HS-5 (cell line): ENCODE measurements at places on chromosomes 1 and 21.

DNA sequence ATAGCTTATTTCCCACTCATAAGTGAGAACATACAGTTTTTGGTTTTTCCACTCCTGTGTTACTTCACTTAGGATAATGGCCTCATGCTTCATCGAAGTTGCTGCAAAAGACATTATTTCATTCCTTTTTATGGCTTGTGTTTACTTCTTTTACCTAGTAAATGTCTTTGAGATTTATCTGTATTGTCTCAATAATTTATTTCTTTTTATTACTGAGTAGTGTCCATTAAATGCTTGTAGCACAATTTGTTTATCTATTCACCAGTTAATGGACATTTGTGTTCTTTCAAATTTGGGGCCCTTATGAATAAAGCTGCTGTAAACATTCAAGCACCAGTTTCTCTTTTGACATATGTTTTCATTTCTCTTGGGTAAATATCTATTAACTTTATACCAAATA, 86.0 kb downstream of the UCHL5 start:
- DNase-seq, result no peak

DNA sequence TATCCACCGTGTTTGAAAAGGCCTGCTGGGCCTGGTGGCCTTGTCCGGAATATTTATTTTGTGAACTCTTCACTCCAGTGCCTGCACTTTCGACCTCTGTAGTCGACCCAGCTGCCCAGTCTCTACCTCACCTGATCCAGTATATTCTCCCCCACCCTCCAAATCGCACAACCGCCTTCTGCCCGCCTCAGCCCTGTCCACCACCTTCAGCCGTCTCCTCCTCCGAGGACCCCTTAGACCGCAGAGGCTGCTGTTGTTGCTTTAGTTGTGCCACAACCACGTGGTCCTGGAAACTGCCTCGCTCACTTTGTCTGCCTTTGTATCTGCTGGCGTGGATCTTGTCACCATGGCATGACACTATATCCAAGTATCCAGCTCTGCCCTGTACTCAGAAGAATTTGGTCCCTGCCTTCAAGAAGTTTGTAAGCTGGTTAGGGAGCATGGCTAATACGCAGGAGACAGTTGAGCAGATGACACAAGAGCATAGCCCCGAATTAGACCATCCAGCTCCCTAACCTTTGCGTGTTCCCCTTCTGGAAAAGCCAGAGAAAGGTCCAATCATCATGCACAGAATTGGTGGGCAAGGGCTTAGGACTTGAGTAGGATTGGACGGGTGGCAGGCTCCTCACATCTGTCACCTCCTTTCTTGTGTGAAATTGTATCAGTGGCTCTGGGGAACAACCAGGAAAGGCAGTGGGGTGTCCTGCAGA, 1.5 kb downstream of the PHGDH start:
- no peak for DNase-seq

DNA sequence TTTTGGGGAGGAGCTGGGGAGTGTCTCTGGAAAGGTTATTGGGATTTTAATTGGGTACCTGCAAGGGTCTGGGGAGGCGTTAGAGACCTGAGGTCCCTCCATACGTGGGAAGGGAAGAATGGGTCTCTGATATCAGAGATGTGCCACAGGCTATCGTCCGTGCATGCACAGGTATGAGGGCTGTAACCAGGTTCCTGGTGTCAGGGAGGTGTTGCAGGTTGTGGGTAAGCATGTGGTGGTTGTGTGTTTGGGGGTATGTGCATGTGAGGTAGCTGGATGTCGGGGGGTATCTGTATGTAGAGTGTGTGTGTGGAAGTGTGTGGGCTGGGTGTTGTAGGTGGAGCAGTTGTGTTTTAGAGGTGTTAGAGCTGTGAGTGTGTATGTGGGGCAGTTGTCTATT, 8.3 kb downstream of the AHDC1 start:
- no peak for DNase-seq

DNA sequence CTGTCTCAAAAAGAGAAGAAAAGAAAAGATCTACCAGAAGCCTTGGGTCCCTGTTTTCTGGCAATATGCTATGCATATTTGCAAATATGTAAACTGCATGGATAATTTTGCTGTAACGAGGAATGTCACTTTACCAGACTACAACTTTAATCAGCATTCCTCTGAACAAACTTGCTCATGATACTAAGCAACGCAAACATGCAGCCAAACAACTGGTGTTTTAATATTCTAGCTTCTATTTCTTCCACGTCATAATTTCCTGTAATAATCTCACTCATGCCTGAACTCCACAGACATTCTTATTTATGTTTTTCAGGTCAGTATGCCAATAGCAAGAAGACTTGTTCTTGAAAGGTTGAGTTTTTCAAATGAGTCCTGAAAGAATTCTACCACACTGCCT, 114.1 kb downstream of the SIM2 start:
- no peak for DNase-seq

DNA sequence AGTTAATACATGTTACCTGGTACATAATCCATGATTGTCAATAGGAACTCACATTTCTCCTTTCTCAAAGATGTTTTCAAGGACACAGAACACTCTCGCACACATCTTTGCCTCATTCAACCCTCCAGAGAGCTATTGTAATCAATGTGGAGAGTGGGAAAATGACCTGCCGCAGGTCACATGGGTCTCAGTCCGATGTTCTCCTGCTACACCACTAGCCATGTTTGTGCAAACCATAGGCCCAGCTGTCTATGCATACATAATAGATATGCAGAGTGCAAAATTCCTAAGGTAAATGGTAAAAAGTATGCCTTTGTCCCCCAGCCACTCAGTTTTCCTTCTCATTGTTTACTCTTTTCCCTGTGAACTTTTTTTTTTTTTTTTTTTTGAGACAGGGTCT, 89.2 kb downstream of the ADSS2 start:
- DNase-seq, result no peak

DNA sequence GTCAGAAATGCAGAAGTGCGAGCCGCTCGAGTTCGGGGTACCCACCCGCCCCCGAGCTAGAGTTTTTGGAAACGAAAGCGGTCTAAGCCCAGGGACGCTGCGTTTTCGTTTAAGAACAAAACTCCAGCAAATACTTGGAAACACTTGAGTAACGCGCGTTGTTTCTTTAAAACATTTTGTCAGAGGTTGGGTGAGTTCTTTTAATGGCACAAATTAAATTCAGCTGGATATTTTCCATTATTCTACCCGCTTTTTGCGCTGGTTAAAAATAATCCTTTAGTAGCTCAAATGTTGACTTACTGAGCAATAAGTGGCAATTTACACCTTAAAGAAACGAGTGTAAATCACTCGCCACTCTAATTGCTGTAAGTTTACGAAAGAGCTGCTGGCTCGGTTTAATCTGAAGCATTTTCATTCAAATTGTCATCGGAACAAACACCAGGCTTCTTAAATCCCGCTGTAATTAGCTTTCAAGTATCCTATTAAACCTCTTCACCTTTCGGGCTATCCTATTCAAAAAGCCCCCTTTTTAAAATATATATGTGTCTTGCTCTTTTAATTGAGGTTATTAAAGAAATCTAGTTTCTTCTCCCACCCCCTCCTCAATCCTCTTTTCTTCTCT, 1.5 kb downstream of the LHX8 start:
- no peak for DNase-seq

- DNase-seq, result no peak
Observed at GRCh38 chr1:48082271-48082962, 85.2 kb upstream of the TRABD2B start.

GRCh38 chr21:44526096-44526997, 13.6 kb downstream of the KRTAP10-1 start:
- no peak for DNase-seq

DNA sequence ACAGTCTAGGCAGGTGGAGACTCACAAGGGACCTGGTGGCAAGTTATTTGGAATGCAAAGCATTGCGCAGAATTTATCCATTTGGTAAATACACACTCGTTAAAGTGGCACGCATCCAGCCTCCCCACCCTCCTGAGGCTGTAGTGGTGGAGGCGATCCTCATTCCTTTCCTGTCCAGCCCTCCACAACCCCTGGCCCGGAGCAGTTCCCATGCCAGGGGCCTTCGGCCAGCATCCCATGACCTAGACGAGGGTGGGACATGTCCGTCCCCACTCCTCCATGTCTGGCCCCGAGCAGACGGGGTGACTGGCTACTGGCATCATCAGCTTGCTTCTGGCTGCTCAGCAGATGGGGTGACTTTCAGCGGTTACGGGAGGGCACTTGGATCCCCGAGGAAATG, 281.5 kb upstream of the VAMP3 start:
- DNase-seq, result no peak

- DNase-seq, result no peak
Observed at GRCh38 chr21:34889320-34889675, 159.8 kb downstream of the RUNX1 start.

GRCh38 chr21:27382404-27382803, 415.5 kb upstream of the ADAMTS5 start:
- no peak for DNase-seq

DNA sequence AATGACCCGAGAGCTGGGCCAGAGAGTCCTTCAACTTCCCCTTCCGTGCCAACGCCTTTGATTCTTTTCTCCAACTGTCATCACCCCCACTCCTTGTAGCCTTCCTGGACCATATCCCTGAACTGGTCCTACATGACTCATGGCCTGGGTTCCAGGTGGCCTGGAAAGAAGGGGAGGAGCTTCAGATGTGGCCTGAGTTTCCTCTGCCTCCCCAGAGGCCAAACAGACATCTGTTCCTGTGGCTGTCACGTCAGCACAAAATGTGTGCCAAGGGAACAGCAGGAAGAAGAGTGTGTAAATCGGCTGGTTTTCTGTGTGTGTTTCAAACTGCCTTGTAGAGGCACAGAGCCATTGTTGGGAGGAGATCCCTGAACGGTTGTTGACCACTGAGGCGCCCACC, 24.9 kb upstream of the KIRREL1 start:
- DNase-seq, result peak; percentile 78

DNA sequence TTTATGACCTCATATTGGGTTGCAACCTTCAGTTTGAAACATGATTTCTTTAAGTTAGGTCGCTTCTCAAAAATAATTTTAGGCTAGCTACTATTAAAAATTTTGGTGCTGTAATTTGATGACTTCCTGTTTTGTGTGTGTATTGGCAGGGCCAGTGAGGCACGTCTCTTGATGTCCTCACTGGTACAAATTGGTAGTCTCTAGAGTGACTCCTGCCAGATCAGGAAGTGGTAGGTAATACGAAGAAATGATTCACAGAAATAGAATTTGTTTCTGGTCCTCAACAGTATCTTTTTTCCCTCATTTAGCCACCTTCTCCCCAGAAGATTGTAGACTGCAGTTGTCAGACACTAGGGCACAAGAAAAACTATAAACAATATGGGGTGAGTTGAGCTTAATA, 120.9 kb upstream of the KIAA1614 start:
- no peak for DNase-seq

GRCh38 chr1:238985312-238985711, 401.1 kb upstream of the CHRM3 start:
- no peak for DNase-seq

GRCh38 chr1:89460325-89460724, 64.3 kb upstream of the LRRC8B start:
- DNase-seq, result no peak

DNA sequence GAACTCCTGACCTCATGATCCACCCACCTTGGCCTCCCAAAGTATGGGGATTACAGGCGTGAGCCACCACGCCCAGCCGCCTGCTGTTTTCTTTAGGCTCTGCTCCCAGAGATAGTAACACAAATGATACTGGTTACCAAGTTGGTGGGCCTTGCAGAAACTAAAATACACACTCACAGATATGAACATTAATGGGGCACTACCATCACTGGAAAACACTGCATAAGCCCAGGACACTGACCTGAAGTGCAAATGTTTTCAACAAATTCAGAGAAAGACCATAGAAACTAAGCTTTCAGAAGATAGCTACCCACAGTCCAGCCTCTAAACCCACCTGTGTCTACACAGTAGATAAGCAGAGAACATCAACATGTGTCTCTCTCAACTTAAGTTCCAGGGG, 180.5 kb downstream of the FCRL5 start:
- no peak for DNase-seq
